Activated naive CD8-positive, alpha-beta T cell treated with anti-CD3 and anti-CD28 coated beads, Interleukin-2, amount 10 ng/mL, durations not matched to agents 7 days and 5 days (primary cell): ENCODE measurements at places on chromosomes 6 and 20. TPM values are rescaled to one million over a fixed set of nuclear protein-coding genes. Genes with fewer than 3 reads are reported as not detected.
A peak's percentile ranks its signal among the peaks of the same experiment; 100 is the strongest.

GRCh38 chr20:49267327-49267726 lies 10.5 kb downstream of the ZNFX1 start:
- no peak for DNase-seq
- H3K4me3 ChIP-seq = peak overlapping the region; percentile 77
- H3K4me1 ChIP-seq = peaks cover 53% of the 10 kb centered on the region
- H3K27ac ChIP-seq = peak overlapping the region; percentile 82
- no peaks in the 10 kb centered on the region for H3K27me3 ChIP-seq

DNA sequence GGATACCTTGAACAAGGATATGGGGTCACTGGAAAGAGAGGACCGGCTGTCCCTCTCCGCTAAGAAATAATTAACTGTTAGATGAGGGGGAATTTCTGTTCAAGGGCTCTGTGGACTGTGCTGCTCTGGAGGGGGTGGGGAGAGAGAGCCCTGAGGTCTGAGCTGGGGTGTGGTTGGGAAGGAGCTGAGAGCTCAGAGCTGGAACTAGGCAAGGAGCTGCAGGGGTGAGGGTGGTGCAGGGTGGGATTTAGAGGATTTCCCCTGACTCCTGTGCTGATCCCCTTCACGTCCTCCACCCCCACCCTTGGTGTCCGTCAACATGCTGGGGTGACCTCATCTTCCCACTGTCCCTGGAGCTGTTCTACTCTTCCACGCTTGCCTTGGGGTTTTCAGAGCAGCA lies 52.5 kb downstream of the HLA-A start:
- DNase-seq = no peak
- no peaks in the 10 kb centered on the region for H3K36me3 ChIP-seq
- no peak overlapping the region for H3K27ac ChIP-seq
- H3K27me3 ChIP-seq = peaks cover 44% of the 10 kb centered on the region

DNA sequence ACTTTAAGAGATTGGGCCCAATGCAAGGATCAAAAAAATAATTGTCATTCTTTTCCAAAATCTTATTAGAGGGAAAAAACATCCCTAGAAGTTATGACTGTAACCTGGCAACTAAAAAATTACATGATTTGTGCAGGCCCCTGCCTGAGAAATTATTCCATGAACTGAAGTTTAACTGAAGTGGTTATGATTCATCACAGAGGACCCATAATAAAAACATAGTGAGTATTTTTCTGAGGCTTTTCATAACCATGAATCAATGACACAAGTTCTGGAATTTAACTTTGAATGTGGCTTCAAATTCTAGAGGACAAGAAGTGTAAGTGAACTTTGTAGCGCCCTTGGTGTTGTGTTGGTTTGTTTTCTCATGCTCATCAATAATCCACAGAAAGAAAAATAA lies 31.1 kb upstream of the CARMIL1 start:
- no peaks in the 10 kb centered on the region for H3K36me3 ChIP-seq
- H3K27ac ChIP-seq = no peak overlapping the region
- H3K27me3 ChIP-seq = peaks cover 3% of the 10 kb centered on the region

GRCh38 chr6:32607988-32608298 lies 18.3 kb upstream of the HLA-DRB1 start:
- H3K36me3 ChIP-seq = peaks cover 8% of the 10 kb centered on the region
- H3K4me1 ChIP-seq = peaks cover 10% of the 10 kb centered on the region
- H3K27ac ChIP-seq = no peak overlapping the region
- no peak overlapping the region for H3K4me3 ChIP-seq

- DNase-seq = no peak
- no peak overlapping the region for H3K4me3 ChIP-seq
- no peaks in the 10 kb centered on the region for H3K4me1 ChIP-seq
- no peaks in the 10 kb centered on the region for H3K27me3 ChIP-seq
Measured at GRCh38 chr6:98641949-98642719, 192.2 kb upstream of the POU3F2 start.

DNA sequence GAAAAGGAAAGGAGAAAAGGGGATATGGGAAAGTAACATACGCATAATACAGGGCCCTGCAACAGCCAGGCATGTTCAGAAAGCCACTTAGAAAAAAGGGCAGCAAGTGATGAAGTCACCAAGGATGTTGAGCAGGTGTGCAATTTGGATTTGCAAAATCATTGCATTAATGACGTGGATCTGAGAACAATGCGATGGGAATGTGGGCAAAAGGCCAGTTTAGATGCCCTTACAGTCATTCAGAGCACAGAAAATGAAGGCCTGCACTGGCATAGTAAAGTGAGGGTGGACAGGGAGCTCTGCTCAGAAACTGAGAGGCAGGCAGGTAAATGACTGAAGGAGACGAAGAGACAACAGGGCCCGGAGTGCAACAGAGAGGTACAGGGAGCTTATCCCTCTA lies 123.7 kb upstream of the NHSL1 start:
- H3K4me3 ChIP-seq = no peak overlapping the region
- peaks cover 4% of the 10 kb centered on the region for H3K27me3 ChIP-seq
- no peaks in the 10 kb centered on the region for H3K36me3 ChIP-seq
- no peak overlapping the region for H3K27ac ChIP-seq

GRCh38 chr20:17421493-17421892 lies 109.7 kb downstream of the BFSP1 start:
- H3K36me3 ChIP-seq = no peaks in the 10 kb centered on the region
- no peak for DNase-seq
- peaks cover 4% of the 10 kb centered on the region for H3K27me3 ChIP-seq
- H3K27ac ChIP-seq = no peak overlapping the region

The SGK2 gene
- total RNA-seq = 0.48 TPM

The SLC52A3 gene
- not detected for total RNA-seq

The PAQR8 gene
- 26.4 TPM for total RNA-seq

The PREP gene
- 41.5 TPM for total RNA-seq

The B3GAT2 gene
- not detected for total RNA-seq
